ENCODE measurements at places on chromosomes 7 and 10.

GRCh38 chr10:12417331-12417730, 68.0 kb downstream of the CAMK1D start:
- H3K27me3 ChIP-seq = no peaks in the 10 kb centered on the region
- no peak overlapping the region for H3K27ac ChIP-seq
- no peaks in the 10 kb centered on the region for H3K36me3 ChIP-seq
- H3K4me1 ChIP-seq = peaks cover 2% of the 10 kb centered on the region
- no peak overlapping the region for H3K4me3 ChIP-seq

DNA sequence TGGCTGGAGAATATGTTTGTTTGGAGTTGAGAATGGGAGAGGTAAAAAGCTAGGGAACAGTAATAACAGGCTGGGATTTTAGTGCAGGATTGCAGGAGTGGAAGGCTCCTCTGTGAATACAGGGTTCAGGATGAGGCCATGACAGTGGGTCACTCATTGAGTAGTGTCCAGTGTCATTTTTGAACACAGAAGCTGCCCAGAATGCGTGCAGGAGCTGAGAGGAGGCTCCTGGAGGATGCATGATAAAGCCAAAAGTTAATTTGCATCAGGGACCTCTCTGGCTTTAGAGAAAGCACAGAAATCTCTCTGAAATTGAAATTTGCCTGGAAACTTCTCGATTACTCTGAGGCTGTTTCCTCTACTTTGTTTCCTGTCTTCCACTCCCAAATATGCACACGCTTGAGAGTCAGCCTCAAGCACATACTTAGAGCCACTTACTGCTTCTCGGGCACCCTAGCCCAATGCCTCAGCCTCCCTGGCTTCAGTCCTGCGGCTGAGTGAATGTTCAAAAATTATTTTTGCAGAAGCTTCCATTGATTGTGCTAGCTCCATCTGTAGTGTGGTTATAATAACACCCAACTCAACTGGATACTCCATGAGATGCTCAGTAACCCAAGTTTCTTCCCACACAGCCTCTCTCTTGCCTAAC, 1.8 kb upstream of the GALNT17 start:
- DNase-seq = no peak
- no peak overlapping the region for H3K4me3 ChIP-seq
- H3K27ac ChIP-seq = no peak overlapping the region
- H3K27me3 ChIP-seq = no peaks in the 10 kb centered on the region

DNA sequence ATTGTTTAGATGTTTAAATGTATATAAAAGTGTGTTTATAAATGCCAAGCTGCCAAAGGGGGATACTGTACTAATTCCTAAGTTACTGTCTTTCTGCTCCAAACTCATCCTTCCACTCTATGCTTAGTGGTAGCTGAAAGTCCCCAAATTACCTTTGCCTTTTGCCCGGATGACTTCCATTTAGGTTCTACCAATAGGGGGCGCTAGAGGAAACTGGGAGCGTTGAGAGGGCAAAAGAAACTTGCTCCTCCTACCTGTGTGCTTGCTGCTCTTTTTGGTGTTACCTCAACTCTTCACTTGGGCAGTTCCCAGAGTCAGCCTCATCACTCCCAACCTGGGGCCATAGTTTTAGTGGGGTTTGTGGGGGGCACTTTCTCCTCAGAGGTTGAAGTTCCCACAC, 5.9 kb upstream of the OR2A25 start:
- no peaks in the 10 kb centered on the region for H3K36me3 ChIP-seq
- H3K4me1 ChIP-seq = no peaks in the 10 kb centered on the region
- H3K27me3 ChIP-seq = no peaks in the 10 kb centered on the region
- H3K4me3 ChIP-seq = no peak overlapping the region
- DNase-seq = no peak

GRCh38 chr10:67401711-67402110, 294.3 kb downstream of the CTNNA3 start:
- H3K36me3 ChIP-seq = no peaks in the 10 kb centered on the region
- H3K27ac ChIP-seq = no peak overlapping the region
- no peaks in the 10 kb centered on the region for H3K4me1 ChIP-seq

Measured in ovary (tissue), 10 donors.